ENCODE measurements at places on chromosomes 11 and 22. TPM values are rescaled to one million over a fixed set of nuclear protein-coding genes. Genes with fewer than 3 reads are reported as not detected.

The APOBEC3G gene
- total RNA-seq, result 8.1 TPM

The FAM180B gene
- not detected for total RNA-seq

DNA sequence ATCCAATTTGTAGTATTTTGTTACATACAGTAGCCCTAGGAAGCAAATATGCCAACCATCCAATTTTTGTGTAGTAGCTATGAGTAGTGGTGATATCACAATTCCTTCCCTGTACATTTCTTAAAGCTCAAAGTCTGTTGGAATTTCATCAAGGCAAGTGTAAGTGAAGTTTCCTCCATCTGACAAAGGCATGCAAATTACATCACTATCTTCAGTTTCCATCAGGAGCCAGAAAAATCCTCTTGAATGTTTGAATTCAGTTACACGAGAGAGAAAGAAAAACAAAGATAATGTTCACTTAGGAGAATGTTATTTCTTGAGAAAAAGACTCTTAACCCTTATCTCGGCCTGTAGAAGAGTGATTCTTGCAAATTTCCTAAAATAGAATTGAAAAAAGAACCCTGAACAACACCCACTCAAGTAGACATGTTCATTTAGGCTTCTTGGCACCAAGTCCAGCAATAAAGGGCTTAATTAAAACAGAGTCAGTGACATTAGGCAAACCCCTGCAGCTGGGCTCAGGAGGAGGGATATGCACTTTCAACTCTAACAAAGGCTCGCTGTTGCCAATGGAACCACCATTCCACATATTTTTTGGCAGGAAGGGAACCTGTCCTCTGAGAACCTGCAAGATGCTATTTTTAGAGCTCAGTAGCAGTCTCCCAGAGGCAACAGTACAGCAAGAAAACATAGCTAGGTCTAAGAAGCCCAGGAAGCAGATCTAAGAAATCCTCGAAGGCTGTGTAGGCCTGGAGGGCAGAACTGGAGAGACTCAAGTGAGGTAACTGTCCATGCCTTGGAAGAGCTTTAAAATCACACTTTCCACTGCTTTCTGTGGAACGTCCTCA, 144.6 kb downstream of the CCDC81 start:
- DNase-seq, result no peak

DNA sequence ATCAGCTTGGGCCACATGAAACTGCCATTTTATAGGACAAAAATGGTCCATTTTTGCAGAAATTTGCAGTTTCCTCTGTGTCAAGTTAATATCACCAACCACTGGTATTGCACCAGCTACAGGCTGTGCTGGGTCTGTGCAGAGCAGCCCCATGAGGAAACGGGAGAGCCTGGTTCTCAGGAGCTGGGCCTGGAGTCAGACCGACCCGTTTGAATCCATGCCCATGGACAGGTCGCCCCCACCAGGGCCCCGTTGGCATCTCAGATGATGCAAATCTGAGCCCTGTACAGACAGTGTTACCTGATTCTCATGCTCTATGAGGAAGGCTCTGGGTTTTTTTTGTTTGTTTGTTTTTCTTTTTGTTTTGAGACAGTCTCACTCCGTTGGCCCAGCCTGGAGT, 9.8 kb upstream of the SEC14L6 start:
- DNase-seq, result no peak

GRCh38 chr11:83836883-83837654, 550.9 kb upstream of the CCDC90B start:
- no peak for DNase-seq

All from kidney epithelial cell (primary cell).